Activated CD8-positive, alpha-beta memory T cell treated with anti-CD3 and anti-CD28 coated beads, Interleukin-2, amount 50 U/mL, for 4 hours (primary cell): ENCODE measurements at places on chromosomes 12 and 14.
A peak's percentile ranks its signal among the peaks of the same experiment; 100 is the strongest.

DNA sequence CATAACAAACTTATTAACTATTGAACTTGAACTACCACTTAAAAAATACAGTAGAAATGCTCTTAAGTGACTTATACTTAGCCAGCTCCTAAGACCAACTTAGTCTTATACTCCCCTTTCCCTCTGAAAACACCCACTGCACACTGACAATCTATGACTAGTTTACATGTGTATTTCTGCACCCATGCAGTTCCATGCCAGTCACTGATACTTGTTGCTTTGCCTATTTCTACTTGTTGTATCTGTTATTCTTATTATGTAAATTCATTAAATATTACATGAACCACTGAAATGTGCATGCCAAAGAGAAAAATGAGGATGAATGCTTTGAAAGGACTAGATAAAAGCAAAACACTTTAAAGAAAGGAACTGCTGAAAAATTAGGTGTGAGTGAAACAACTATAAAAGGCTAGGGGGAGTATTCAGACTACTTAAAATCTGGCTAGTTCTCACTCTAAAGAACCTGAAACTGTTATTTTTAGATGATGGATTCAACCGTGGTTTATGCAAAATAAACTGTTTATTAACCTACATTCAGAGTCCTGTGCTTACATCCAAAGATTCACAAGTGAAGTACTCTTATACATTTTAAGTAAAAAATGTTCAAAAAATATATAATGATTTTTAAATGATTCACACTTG, 74.7 kb downstream of the RPS6KA5 start:
- no peak for DNase-seq

DNA sequence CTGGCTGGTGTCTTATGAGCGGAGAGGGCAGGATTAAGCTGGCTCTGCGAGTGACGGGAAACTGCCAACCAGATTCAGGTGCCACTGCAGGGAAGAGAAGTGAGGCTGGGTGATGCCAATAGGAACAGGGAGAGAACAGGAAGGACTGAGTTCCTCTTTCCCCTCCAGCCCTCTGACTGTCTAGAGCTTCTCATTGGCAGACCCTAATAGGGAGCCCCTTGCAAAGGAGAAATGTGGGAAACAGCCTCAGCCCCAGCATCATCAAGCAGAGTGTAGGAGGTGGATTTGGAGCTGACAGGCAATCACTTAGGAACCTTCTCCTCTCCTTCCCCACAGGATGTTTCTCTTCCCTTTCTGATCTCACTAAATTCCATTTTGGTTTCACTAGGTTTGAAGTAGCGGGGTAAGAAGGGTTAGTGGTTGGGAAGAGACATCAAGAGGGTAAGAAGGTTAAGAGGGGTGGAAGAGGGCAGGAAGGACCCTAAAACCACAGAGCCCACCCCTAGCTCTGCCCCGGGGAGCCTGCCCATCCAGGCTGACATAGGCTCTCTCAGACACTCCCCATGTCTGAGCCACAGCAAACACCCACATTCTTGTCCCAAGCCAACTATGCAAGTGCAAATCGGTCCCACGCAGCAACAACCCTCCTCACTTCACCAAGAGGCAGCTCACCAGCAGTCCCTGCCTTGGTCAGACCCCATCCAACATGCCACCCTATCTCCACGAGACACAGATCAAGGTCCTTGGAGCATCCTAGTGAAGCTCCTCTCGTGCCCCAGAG, 111.1 kb downstream of the STAB2 start:
- no peak for DNase-seq

DNA sequence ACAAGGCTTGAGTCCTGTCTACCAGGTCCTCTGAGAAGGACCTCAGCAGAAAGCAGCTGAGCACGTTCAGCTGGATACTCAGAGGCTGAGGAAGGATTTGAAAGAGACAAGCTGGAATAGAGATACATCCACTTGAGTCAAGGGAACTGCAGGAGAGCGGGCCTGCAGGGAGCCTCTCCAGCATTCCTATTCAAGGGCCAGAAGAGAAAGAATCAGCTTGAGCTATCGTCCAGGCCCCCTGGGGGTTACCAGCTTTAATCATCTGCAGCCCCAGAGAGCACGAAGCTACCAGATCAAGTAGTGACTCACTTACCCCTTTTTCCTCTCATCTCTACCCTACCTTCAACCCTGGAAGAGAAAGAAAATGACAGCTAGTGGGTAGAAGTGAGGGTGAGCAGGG, 80.9 kb downstream of the NDUFA12 start:
- no peak for DNase-seq

DNA sequence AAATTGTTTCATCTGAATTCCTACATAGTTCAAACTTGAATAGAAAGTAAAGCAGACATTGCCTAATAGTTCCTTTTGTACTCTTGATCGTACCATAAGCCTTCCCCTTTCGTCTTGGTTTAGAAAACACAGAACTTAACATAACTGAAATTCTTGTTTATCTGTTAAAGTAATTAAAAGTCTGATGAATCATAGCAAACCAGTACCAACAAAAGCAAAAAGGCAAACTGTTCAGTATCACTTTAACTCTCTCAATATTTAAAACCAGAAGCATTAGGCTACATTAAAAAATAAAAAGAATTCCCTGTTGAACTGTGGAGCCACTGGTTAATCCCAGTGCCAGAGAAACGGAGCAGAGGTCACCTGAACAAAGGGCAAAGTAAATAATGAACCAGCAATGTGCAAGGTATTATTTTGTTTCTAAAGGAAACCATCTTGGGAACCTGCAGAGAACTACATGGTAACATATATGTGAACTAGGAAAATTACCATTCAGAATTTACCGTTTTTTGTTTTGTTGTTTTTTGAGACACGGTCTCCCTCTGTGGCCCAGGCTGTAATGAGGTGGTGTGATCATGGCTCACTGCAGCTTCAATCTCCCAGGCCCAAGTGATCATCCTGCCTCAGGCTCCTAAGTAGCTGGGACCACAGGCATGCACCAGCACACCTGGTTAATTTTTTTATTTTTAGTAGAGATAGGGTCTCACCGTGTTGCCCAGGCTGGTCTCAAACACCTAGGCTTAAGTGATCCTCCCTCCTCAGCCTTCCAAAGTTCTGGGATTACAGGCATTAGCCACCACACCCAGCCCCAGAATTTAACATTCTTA, 17.1 kb upstream of the HIGD1C start:
- no peak for DNase-seq

- no peak for DNase-seq
Measured at GRCh38 chr12:6538420-6539313, 4.3 kb downstream of the GAPDH start.

DNA sequence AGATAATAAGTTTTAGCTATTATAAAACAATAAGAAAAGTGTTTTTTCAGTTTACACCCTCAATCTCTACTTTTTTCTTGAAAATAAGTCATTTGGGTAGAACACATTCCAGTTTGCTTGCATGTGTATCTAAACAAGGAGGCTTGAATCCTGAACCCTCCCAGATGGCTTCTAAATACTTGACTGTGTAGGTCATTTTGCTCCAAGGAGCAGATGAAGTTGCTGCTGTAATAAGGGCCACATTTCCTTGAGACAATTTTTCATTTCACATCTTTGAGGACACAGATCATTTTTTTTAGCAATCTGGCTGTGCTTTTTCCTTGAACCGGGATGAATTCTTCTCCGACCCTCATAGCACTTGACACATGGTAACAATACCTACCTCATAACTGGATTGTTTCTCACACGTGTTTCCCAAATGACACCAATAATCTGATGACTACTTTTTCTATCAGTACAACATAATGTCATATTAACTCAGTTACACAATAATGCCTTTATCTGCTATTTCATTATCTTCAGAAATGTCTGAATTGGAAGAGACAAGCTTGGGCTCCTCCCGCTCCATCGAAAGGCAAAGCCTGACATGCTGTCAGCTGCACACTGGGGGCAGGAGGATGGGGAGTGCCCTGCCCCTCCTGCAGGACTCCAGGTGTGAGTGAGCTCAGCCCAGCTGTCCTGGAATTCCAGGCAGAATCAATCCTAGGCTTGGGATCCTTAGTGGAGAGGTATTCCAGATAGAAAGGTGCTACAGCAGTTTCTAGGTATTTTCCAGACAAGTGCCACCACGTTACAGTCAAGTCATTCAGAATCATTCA, 30.9 kb downstream of the GPHB5 start:
- no peak for DNase-seq

DNA sequence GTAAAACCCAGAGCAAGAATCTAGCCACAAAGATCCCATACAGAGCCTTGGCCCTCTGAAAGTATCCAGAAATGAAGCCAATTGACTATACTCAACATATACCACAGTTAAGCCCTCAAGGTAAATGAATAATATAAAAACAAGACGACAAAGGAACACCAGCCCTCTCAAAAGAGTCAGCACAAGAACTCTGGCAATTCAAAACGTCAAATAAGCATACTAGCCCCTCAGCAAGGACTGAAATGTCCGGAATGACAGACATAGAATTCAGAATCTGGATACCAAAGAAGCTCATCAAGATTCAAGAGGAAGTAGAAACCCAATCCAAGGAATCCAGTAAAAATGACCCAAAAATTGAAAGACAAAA, 49.9 kb downstream of the GTF2A1 start:
- no peak for DNase-seq

- DNase-seq: no peak
Measured at GRCh38 chr12:43338848-43339526, 213.0 kb downstream of the ADAMTS20 start.

GRCh38 chr14:65095633-65096205, 6.6 kb downstream of the MAX start:
- no peak for DNase-seq

- peak; percentile 36 for DNase-seq
Measured at GRCh38 chr14:68977718-68978171, 1.4 kb downstream of the ACTN1 start.

DNA sequence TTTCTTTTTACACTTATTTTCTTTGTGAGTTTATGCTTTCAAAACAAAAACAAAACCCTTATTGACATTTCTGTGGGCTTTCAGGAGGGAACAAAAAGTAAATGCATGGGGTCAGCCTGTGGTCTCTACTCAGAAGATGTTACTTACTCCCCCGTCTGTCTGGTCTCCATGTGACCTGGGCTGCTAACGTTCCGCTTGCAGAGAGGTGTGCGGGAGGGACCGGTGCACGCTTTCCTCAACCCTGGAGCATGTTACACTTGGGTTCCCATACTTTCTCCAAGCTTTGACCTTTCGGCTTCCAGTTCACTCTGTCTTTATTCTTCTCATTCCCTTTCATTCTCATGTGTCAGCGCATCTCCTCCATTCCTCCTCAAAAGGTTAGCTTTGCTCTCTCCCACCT, 36.5 kb downstream of the ZC3H14 start:
- DNase-seq: no peak

GRCh38 chr12:110289044-110289710, 8.1 kb downstream of the ATP2A2 start:
- DNase-seq: no peak

- no peak for DNase-seq
Measured at GRCh38 chr12:12216349-12217017, 50.4 kb downstream of the LRP6 start.

- DNase-seq: no peak
Measured at GRCh38 chr12:93767524-93767863, 90.3 kb downstream of the CRADD start.

DNA sequence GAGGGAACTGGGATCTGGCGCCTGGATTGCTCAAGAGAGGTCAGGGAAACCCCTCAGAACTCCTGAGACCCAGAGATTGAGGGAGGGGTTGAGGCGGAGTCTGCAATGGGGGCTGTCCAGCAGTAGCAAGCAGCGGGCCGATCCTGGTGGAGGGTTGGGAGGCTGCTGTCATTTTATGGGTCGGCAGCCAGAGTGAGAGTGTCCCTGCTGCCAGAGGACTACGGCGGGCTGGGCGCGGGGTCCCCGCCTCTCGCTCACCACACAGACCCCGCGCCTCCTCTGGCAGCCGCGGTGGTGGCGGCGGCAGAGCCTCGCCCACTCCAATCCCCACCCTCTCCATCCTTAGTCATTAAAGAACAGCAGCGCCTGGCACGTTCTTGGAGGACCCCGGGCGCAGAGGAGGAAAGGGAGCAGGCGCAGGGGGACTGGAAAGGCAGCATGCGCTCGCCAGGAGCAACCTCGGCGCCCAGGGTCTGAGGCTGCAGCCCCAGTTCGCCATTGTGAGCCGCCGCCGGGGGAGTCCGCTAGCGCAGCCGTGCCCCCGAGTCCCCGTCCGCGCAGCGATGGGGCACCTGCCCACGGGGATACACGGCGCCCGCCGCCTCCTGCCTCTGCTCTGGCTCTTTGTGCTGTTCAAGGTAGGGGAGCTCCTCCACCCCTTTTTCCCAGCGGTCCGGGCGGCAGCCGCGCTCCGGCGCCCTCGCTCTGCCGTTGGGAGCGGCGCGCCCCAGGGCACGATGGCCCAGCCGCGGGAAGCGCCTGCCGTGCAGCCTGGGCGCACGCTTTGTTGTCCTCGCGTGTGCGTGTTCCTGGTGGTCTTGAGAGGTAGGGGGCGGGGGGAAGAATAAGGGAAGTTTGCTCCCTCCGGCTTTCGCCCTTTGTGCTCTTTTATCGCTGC, at the start of gene PTPRO:
TSS of gene PTPRO (plus strand) at position 345 of the 898 bp plus-strand sequence.
- DNase-seq: no peak

DNA sequence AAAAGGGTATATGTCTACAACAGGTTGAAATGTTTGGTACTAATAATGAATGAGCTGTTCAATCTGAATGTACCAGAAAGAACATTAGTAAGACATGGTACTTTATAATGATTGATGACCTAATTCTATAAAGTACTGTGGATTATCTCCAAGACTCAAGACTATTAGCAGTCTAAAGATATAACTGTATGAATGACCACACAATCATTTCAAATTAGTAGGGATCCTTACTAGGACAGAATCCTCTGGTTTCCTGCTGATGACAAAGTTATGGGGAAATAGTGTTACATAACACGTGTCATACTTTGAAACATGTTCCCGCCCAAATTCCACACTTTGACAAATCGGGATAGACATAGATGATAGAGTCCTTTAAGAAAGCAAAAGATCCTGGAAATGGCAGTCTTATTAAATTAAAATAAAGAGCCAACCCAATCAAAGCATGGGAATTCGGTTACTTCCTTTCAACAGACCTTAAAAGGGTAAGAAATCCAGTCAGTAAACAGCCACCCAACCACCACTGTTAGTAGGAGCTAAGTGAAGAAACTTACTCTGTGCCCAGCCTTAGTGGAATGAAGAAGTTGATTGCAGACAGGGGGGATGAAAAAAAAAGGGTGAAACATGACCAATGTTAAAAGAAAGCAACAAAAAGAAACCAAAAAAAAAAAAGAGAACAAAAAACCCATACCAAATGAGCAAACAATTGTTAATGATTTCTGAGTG, 2.8 kb downstream of the VPS29 start:
- DNase-seq: no peak

- no peak for DNase-seq
Measured at GRCh38 chr12:123280971-123281370, 9.3 kb upstream of the CDK2AP1 start.

DNA sequence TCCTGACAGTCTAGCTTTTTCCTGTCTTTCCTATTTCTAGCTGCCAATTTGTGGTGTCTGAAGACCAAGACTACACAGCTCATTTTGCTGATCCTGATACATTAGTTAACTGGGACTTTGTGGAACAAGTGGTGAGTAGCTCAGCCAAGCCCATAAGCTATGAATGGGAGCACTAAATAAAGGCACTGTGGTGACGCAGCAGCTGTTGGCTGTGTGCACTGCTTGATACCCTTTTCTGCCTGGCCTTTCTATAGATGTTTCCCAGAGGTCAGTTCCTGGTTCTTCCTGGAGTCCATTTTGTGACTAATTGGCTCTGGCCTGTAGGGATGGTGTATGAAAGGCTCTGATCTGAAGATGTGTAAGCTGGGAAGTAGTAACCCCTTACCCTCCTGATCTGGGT, 20.5 kb downstream of the RNF10 start:
- no peak for DNase-seq
